NCI-H510A treated with DMSO at 0.1 percent for 48 hours (cell line): ENCODE measurements at places on chromosomes 11 and 22.

DNA sequence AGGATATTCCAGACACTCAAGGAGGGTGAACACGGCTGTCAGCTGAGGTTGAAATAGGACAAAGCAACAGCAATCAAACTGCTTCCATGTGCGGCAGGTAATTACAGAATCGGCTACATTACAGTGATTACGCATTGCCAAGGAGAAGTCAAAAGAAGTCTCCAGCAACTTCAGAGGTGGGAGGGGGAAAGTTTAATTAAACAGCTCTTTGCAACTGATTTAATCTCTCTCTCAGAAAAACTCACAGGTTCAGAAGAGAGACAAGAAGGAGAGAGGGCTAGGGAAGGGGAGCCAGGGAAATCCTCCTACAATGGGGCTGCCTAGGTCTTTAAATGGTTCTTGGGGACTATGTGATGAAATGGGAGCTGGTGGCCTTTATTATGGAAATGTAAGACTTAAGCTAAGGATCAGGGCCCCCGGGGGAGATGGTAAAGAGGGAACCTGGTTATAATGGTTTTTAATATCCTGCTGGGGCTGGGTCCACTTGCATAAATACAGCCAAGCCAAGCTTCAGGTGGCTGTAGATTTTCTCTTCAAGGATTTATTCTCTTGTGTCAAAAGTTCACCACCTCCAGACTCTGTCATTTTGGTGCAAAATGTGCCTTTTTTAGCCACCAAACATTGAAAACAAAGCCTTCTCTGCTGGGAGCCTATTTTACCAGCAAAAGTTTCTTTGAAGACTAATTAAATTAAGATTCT, 354.7 kb upstream of the NARS2 start:
- no peak for DNase-seq

- no peak for DNase-seq
Measured at GRCh38 chr22:27541836-27542235, 259.7 kb downstream of the MN1 start.

DNA sequence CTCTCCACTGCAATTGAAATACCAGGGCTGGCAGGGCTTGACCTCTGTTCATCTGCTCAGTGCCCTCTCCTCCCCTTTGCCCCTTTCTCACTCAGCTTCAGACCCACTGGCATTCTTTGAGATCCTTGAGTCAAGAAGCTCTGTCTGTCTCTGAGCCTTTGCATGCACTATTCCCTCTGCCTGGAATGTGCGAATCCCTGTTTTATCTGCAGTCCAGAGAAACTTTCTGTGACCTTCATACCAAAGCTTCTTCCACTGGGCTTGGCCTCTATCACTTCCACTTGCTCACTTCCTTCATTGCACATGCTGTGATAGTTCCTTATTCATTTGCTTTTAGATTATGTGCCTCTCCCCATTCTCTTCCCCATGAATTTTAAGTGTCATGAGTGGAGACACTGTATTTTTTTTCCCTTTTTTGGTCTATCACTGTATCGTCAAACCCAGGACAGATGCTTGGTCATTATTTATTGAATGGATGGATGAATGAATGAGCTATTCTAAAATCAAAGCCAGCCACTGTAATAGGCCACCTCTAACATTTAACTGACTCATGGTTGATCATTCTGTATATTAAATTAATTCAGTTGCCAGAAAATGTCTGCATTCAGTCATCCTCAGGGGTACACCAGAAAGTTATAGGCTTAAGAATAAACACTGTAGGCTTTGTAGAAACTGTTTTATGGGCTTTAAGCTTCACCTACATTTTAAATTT, 88.7 kb upstream of the TIMP3 start:
- DNase-seq = no peak

- no peak for DNase-seq
Measured at GRCh38 chr11:85772695-85773094, 38.2 kb downstream of the SYTL2 start.

GRCh38 chr11:46692450-46692849, 8.0 kb downstream of the ARHGAP1 start:
- DNase-seq = no peak

DNA sequence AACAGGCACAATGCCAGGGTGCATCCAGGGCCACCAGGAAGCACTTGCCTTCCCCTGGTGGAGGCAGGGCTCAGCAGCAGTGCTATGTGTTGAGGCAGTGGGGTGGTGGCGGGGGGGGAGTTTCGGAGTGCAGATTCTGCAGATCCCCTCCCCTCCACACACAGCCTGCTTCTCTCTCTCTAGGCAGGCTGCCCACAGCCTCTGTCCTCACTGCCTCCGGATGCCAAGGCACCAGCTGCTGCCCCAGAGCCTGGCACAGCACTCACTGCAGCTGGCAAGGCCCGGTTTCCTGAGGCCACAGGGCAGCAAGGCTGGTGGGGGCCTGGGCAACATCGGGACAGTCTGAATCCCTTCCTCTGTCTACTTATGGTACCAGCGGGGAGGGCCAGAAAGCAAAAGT, 35.8 kb downstream of the NRXN2 start:
- DNase-seq = no peak

- DNase-seq = no peak
Measured at GRCh38 chr11:119237515-119237914, 31.4 kb downstream of the CBL start.

DNA sequence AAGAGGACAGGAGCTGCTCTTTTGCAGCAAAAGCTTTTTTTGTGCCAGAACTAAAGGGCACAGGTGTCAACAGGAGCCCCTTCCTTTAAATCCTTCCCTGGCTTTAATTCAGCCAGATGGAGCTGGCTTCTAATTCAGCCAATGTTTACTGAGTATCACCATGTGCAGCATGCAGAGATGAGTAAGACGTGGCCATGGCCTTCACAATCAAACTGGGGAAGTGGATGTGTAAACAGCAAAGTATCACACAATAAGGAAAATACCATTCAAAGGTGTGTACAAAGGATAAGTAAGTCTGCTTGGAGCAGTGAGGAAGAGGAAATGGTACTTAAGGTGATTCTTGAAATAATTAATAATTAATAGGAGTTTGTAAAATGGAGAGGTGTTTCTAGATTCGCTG, 243.4 kb downstream of the NXPE2 start:
- no peak for DNase-seq

GRCh38 chr11:57152134-57152533, 29.6 kb upstream of the LRRC55 start:
- no peak for DNase-seq

- DNase-seq = no peak
Measured at GRCh38 chr22:46515208-46516111, 22.0 kb downstream of the CELSR1 start.

DNA sequence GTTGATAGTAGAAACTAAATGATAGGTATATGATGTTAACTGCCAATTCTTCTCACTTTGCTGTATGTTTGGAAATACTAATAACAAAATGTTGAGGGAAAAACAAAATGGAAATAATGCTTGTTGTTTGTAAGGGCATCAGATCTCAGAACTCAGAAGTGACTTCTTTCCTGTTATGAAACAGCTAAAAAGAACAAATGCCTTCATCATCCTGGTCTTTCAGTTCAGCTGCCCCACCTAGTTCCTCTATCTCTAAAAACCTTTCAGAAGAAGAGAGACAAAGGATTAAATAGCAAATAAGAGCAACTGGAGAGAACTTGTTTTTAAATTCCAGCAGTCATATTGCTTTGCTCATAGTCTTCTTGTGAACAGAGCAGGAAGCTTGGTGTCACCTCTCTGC, 345.3 kb upstream of the NCAM1 start:
- DNase-seq = no peak

- no peak for DNase-seq
Measured at GRCh38 chr11:66546368-66546965, at the start of gene ACTN3. ACTN3 (plus strand) TSS chr11:66546903; CDS start chr11:66546938, 35 bp downstream.

- no peak for DNase-seq
Measured at GRCh38 chr22:36279219-36279666, 26.3 kb downstream of the APOL1 start.

GRCh38 chr11:11157185-11157584, 195.9 kb downstream of the CSNK2A3 start:
- no peak for DNase-seq

- DNase-seq = no peak
Measured at GRCh38 chr22:30882974-30883533, 85.5 kb downstream of the MORC2 start.

DNA sequence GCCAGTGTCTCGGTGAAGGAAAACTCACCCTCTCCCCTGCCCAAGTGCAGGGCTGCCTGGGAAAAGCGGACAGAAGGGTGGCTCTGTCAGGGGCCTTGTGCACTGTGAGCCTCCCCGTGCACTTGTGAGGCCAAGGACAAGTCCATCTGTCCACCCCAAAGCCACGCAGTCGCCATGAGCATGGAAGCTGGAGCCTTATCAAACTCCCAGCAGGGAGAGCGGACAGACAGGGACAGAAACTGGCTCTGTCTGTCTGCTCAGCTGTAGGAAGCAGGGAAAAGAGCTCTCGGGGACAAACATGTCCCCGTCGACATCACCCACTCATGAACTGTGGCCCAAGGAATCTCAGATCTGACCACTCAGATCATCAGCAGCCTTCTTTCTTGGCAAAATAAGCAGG, 1385.4 kb downstream of the TBC1D22A start:
- DNase-seq = no peak

GRCh38 chr22:21697021-21697771, 31.4 kb downstream of the PPIL2 start:
- DNase-seq = no peak

- no peak for DNase-seq
Measured at GRCh38 chr11:41404109-41404508, 55.3 kb downstream of the LRRC4C start.

- no peak for DNase-seq
Measured at GRCh38 chr11:134562941-134563471, 151.0 kb upstream of the B3GAT1 start.

GRCh38 chr22:47437110-47437509, 674.7 kb downstream of the TBC1D22A start:
- DNase-seq = no peak

DNA sequence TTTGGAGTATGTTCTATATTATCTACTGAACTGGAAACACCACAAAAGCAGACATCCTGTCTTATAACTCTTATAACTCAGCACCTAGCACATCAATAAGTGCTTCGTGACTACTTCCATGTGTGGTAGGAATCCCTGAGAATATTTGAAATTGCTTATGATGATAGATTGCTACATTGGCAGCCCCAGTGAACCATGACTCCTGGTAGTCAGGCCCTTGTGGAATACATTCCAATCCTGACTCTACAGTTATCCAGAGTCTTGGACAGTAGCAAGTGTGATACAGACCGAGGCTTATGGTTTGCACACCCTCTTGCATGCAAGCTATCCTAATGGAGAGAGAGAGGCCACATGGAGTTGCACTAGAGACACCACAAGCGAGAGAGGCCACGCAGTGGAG, 59.5 kb upstream of the PHF21A start:
- DNase-seq = no peak

DNA sequence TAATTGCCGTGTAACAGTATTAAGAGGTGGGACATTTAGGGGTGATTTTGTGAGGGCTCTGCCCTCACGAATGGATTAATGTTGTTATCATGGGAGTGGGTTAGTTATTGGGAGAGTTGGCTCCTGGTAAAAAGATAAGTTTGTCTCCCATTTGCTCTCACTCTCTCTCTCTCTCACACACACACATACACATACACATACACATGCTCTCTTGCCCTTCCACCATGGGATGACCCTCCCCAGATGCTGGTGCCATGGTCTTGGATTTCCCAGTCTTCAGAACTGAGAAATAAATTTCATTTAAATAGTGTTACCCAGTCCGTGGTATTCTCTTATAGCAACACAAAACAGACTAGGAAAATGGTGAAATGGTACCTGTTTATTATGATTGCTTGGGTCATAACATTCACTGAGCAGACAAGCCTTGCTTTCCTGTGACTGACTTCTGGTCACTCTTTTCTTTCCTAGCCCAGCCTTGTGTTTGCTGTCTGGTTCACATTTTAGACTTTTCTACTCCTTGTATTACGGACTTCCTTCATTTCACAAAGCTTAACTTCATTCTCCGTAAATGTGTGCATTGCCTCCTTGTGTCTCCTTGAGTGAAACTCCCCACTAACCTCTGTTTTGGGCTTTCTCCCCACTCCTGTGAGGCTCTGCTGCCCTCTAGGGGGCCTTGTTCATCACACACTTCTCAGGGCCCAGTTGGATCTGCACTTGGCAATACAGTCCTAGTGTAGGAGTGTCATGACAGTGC, 206.5 kb upstream of the CTSC start:
- DNase-seq = peak; percentile 79

DNA sequence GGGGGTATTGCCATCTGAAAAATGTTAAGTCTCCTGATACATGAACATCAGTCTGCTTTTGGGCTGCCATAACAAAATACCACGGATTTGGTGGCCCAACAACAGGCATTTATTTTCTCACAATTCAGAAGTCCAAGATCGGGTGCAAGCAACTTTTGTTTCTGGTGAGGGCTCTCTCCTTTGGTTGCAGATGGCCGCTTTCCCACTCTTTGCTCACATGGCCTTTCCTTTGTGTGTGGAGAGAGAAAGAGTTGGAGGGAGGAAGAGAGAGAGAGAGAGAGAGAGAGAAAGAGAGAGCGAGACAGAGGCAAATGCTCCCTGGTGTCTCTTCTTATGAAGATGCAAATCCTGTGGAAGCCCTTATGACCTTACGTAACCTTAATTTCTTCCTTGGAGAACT, 2.5 kb upstream of the KRTAP5-2 start:
- no peak for DNase-seq

DNA sequence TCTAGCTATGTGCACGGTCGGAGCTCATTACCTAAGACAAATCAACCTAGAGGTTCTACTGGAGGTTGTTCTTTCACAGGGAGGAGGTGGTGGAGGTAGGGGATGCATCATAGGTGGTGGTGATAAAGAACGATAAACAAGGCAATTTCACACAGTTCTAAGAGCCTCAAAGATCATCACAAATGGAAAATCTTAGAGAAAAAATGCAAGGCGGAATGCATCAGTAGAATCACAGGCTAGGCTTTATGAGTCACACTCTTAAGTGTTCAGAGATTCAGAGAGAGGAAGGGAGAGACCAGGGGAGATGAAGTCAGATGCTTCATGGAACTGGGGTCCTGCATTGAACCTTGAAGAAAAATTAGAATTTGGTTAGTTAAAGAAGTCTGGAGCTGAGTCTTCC, 58.3 kb downstream of the TMPRSS5 start:
- no peak for DNase-seq

- no peak for DNase-seq
Measured at GRCh38 chr22:24983151-24983550, 30.6 kb downstream of the KIAA1671 start.

- DNase-seq = no peak
Measured at GRCh38 chr11:44167046-44167445, 71.6 kb downstream of the EXT2 start.

- DNase-seq = no peak
Measured at GRCh38 chr22:29530716-29531115, 22.8 kb downstream of the THOC5 start.
